ENCODE measurements at places on chromosomes 7 and 10.

DNA sequence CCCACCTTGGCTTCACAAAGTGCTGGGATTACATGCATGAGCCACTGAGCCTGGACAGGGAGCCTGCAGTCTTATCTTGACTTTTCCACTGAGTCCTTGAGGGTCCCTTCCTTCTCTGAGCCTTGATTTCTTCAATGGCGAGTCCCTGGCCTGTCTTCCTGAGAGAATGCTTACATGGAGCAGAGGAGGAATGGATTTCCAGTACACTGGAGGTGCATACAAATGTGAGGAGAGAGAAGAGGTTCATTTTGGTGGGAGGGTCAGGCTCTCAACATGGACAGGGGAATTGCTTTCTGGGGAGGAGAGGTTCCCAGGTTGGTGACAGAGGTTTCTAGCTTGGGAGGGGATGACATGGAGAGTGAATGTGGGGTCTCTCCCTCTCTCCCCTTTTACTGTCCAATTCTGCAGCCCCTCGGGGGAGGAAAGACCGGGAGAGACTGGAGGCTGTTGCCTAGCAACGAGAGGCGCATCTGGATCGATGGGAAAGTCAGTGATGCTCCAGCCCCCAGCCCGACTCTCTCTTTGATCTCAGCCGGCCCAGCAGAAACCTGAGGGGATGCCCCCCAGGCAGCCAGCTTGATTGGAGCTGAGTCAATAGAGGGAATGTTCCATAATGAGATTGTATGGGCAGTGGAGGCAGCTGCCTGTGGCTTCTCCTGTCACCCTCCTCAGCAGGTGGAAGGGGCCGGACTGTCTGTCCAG, 14.8 kb downstream of the SRRM3 start:
- no peak overlapping the region for H3K27ac ChIP-seq
- peaks cover 18% of the 10 kb centered on the region for H3K27me3 ChIP-seq
- no peaks in the 10 kb centered on the region for H3K36me3 ChIP-seq
- no peaks in the 10 kb centered on the region for H3K4me1 ChIP-seq
- no peak overlapping the region for H3K4me3 ChIP-seq
- no peak for DNase-seq

- H3K27me3 ChIP-seq: no peaks in the 10 kb centered on the region
- H3K27ac ChIP-seq: no peak overlapping the region
- DNase-seq: no peak
- no peaks in the 10 kb centered on the region for H3K4me1 ChIP-seq
- no peak overlapping the region for H3K4me3 ChIP-seq
These were observed 197.1 kb downstream of the SUGCT start for GRCh38 chr7:40331915-40332314.

GRCh38 chr10:127532193-127532592, 16.9 kb upstream of the NPS start:
- peaks cover 1% of the 10 kb centered on the region for H3K27me3 ChIP-seq
- H3K36me3 ChIP-seq: no peaks in the 10 kb centered on the region
- no peaks in the 10 kb centered on the region for H3K4me1 ChIP-seq
- no peak overlapping the region for H3K4me3 ChIP-seq
- DNase-seq: no peak

DNA sequence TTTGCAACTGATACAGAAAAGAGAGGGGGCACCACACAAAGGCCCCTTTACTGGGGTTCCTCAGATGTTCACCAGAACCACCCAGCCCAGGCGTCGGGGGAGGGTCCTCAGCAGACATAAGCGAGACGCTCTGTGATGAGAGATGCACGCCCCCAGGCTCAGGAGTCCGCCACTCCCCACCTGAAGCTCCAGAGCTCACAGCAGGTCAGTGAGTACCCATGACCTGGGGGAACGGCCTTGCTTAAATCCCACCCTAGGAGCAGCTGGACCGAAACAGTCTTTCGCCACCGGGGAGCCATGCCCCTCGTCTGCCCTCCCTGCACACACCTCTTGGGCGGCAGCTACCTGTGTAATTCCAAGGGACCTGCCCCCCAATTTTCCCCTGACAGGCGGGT, 2.8 kb downstream of the CRYGN start:
- H3K4me3 ChIP-seq: no peak overlapping the region
- H3K4me1 ChIP-seq: peaks cover 41% of the 10 kb centered on the region
- H3K27me3 ChIP-seq: no peaks in the 10 kb centered on the region
- no peak overlapping the region for H3K27ac ChIP-seq

GRCh38 chr10:7320072-7320471, 90.8 kb downstream of the SFMBT2 start:
- H3K27me3 ChIP-seq: no peaks in the 10 kb centered on the region
- no peak for DNase-seq
- no peak overlapping the region for H3K4me3 ChIP-seq
- H3K27ac ChIP-seq: peak overlapping the region; percentile 4

DNA sequence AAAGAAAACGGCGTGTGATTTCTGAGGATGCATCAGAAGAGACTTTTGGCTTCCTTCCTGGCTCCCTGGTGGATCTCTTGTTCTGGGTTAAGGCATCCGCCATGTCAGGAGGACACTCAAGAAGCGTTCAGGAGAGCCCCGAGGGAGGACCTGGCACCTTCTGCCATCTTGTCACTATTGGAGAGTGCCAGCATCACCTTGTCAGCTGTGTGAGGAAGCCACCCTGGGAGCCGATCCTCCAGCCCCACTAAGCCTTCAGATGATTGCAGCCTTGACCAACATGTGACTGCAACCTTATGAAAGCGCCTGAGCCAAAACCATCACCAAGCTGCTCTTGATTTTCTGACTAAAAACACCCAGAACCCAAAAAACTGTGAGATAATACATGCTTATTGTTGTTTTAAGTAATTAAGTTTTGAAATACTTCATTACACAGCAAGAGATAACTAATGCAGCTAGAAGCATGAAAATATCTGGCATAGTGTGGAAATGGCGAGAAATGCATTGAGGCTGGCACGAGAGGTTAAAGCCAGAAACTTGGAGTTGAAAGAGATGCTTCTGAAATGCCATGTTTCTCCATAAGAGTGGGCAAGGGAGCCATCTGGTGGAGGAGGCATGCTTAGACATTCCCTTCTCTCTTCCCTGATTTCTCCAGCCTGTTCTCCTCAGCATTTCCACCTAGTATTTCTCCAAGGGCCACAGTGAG, 5.4 kb upstream of the ZFYVE27 start:
- no peaks in the 10 kb centered on the region for H3K36me3 ChIP-seq
- peaks cover 3% of the 10 kb centered on the region for H3K27me3 ChIP-seq
- no peak overlapping the region for H3K4me3 ChIP-seq
- no peak overlapping the region for H3K27ac ChIP-seq
- peak; percentile 69 for DNase-seq

DNA sequence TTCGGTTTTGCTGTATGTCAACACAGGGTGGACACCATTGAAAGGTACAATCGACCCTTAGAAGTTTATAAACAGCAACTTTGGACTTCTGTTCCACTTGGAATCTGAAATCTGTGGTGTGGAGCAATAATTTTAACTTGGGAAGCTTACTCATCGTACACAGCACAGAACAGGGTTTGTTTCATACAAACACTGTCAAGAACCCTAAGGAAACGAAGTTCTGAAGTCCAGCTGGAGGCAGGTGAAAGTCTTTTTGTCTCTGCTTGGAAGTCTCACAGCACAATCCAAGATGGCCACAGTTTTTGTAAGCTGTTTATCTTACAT, 31.5 kb downstream of the NMT2 start:
- H3K36me3 ChIP-seq: peaks cover 36% of the 10 kb centered on the region
- H3K27me3 ChIP-seq: no peaks in the 10 kb centered on the region
- H3K27ac ChIP-seq: no peak overlapping the region
- H3K4me3 ChIP-seq: no peak overlapping the region
- DNase-seq: no peak
- H3K4me1 ChIP-seq: peaks cover 19% of the 10 kb centered on the region

DNA sequence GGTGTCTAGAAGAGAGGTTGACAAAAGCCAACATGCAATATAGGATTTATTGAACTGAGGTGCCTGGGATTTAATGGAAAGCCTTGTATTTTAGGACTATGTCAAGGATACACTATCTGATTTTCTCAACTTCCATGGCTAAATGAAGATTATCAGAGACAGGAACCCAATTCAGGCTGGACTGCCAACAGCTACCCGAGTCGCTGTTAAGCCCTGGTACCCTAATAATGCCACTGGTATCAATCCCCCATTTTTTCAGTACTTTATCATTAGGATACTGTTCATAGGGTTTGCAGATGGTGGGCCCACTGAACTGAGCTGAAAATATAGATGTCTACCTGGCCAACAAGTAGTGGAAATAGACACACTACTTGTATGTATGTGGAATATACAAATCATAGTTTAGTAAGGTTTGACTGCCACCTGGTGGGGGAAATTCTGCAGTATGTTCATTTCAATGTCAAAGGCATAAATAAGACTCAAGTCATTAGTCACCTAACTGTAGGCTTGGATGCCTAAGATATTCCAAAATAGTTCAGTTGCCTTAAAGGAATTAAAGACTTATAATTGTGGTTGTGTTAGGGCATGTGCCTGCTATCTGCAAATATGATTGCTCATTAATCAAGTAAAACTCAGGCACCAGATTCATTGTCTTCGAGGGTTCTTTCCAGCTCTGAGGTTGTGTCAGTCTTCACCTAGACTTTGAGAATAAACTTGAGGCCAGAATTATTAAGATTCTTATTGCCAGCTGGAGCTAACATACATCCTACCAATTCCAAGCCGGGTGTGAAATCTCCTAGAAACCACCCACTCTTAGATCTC, 34.1 kb upstream of the NOBOX start:
- peak; percentile 83 for DNase-seq
- no peak overlapping the region for H3K27ac ChIP-seq
- H3K4me3 ChIP-seq: no peak overlapping the region
- H3K4me1 ChIP-seq: no peaks in the 10 kb centered on the region

Measured in activated CD8-positive, alpha-beta T cell treated with anti-CD3 and anti-CD28 coated beads for 36 hours (primary cell).